Naive thymus-derived CD4-positive, alpha-beta T cell (primary cell): ENCODE measurements at places on chromosomes 5 and 9. TPM values are rescaled to one million over a fixed set of nuclear protein-coding genes. Genes with fewer than 3 reads are reported as not detected.
A peak's percentile ranks its signal among the peaks of the same experiment; 100 is the strongest.

- DNase-seq: no peak
Observed at GRCh38 chr9:5518937-5519319, 8.6 kb downstream of the PDCD1LG2 start.

GRCh38 chr9:130667120-130667435, 2.7 kb downstream of the PRDM12 start:
- DNase-seq: no peak

DNA sequence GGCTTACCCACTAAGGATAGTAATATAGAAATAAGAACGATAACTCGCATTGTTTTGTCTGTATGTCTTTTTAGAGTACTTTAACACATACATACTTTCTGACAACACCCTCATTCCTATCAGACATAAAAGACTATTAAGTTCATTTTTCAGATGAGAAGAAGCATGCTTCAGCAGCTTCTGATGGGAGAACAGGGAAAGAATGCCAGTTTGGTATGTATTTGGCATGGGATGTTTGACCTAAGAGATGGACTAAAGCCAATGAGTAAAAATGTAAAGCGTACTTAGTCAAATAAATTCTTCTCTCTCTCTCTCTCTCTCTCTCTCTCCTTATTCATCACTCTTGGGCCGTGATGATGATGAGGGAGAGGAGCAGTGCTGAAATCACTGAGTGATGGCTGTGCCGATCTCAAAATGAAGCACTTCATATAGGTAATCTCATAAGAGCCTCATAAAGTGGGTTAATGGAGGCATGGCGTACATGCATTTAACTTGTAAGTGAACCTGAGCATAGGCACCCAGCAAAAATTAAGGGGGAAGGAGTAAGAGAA, 71.5 kb downstream of the SLIT3 start:
- DNase-seq: no peak

DNA sequence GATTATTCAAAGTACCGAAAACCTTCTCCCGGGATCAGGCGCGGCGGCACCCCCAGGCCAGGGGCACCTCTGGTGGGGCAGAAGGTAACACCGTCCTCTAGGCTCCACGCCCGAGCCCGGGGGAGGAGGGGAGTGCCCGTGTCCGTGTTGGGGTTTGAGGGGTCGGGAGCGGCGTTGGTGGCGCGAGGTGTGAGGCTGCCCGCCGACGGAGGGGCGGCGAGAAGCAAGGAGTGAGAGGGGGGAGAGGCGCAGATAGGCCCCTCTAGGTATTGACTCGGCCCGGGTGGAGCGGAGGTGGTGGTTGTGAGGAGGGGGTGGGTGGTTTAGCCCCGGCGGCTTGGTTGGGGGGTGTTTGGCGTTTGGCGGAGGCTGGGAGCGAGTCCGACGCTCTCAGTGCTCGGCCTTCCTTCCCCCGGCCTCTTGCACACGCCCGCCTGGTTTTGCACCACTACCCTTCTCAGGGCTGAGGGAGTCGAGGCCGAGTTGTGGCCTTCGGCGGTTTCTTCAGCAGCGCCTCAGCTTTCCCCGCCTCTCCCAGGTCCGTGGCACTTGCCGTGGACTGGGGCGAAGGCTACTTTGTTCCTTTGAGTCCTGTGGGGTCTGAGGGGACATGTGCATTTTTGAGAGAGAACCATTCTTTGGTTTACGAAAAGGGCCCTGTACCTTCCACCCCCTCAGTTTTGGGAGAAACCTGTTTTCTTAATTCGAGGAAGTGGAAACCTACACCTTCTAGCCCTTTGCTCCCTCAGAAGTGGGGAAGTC, 450 bp downstream of the GPBP1 start:
- DNase-seq: peak; percentile 33

GRCh38 chr9:19985081-19985480, 196.2 kb upstream of the SLC24A2 start:
- no peak for DNase-seq

The TMEM141 gene
- 50.0 TPM for total RNA-seq

DNA sequence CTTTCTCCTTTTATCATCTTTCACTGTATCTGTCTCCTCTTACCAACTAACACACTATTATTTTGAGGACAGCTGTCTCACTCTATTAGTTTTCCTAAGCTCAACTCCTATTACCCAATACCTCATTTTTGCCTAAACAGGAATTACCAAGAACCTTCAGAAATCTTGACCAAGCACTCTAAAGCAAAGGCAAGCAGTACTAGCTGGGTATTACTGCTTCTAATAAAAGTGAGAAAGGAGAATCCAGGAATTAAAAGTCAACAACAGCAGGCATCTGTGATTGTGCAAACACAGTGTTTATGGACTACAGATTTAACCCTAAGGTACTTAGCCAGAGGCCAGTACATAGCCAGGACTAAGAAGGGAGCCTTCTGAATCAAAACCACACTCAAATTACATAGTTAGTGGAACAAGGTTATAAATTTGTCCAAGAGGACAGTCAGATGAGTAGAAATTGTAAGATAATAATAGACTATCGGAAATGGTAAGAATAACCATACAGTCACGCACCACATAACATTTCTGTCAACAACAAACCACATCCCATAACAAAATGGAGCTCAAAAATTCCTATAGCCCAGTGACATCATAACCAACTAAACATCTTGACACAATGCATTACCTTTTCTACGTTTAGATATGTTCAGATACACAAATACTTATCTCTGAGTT, 8.3 kb downstream of the RFX3 start:
- no peak for DNase-seq

GRCh38 chr5:27482663-27483062, 444.3 kb upstream of the CDH9 start:
- DNase-seq: no peak

- no peak for DNase-seq
Observed at GRCh38 chr9:84393266-84393950, 52.9 kb upstream of the SLC28A3 start.

DNA sequence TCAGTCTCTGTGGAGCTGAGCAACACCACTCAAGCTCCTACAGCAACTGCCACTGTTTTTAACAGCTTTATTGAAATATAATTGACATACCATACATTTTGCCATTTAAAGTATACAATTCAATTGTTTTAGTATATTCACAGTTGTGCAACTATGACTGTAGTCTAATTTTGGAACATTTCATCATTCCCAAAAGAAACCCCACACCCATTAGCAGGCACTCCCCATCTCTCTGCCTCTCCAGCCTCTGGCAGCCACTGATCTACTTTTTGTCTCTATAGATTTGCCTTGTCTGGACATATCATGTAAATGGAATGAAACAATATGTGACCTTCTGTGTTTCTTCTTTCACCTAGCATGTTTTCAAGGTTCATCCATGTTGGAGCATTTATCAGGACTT, 43.5 kb downstream of the RUSC2 start:
- DNase-seq: no peak

The PCDHA1 gene
- total RNA-seq: not detected

The INSL4 gene
- total RNA-seq: not detected in 2 replicates

The NUTM2G gene
- total RNA-seq: not detected

The MATR3 gene
- total RNA-seq: 274 TPM

DNA sequence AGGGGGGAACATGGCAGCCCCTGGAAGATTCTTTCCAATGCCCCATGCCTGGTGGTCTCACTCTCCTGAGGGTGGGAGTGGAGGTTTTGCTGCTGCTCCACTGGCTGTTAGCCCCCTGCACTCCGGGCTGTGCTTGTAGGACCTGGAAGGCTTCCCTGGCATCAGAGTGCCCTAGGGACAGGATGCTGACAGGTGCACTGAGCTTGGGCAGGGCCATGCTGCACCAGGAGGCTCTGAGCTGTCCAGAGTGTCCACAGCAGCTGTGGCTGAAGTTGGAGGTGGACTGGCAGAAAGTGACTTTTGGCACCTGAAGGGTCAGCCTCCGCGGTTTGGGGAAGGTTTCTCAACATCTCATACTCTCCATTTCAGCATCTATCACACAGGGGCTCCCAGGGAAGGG, 249.1 kb downstream of the GADD45G start:
- DNase-seq: no peak

DNA sequence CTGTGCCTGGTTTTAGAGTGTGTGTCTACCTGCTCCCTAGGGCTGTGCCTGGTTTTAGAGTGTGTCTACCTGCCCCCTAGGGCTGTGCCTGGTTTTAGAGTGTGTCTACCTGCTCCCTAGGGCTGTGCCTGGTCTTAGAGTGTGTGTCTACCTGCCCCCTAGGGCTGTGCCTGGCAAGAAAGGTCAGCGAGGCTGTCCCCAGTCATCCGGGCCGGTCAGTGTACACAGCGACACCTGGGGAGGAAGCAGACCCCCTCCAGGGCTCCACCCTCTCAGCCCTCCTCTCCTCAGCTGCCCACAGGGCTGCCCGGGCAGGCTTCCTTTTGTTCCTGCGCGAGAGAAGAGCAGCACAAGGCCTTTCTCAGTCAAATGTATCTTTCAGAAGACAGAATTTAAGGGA, 4.1 kb downstream of the NRARP start:
- DNase-seq: no peak

GRCh38 chr5:33321026-33321425, 119.7 kb upstream of the TARS1 start:
- no peak for DNase-seq

GRCh38 chr5:132437604-132438266, 52.8 kb downstream of the IRF1 start:
- DNase-seq: peak; percentile 53

- DNase-seq: no peak
Observed at GRCh38 chr5:2472670-2473069, 278.8 kb downstream of the IRX2 start.
